Brain microvascular endothelial cell (primary cell): ENCODE measurements at places on chromosomes 7 and 10.
A peak's percentile ranks its signal among the peaks of the same experiment; 100 is the strongest.

DNA sequence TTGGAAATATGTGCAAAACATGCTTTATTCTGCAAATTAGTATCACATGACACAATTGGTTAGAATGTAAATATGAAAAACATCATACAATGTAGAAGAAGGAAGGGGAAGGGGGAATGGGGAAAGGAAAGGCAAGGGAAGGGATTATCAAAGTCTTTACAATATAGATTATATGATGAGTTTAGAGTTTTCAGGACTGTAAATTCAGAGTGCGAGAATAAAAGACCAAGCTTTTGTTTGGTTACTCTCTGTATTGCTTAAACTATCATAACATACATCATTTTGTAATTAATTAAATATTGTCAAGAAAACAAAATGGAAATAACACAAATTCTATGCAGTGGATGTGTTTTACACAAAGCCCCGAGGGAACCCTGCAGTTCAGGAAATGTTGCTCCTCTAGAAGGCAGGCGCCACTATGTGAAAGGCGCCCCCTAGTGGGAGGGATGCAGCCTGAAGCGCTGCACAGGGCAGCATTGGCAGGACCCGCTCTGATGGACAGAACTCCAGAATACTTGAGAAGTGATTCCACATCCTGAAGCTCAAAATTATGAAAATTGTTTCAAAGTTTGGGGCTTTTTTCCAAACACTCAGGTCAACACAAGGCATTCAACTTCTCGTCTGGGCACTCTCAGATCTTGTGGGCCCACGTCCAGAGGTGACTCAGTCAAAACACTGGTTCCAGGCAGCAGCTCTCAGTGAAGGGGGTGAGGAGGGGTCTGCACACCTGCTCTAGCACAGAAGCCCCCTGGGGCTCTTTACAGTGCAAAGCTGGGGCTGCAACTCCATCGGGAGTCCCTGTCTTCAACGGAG, 31.6 kb upstream of the TMEM254 start:
- peak; percentile 77 for DNase-seq

GRCh38 chr7:142481548-142481947, 223.7 kb upstream of the PRSS58 start:
- DNase-seq = peak; percentile 39

DNA sequence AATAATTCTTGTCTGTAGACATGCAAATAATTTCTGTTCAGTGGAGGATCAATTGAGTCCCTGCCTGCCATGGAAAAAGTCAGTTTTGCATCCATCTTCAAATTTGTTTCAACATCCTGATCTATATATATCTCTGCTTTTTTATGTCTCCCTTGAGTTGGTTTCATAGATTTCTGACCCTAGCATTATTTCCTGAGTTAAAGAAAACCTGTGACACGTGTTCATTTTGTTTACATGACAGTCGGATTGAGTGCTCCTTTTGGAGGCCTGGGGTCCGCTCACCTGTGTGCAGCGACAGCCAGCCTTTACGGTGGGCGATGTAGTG, 674 bp downstream of the MRPS24 start:
- DNase-seq = no peak

DNA sequence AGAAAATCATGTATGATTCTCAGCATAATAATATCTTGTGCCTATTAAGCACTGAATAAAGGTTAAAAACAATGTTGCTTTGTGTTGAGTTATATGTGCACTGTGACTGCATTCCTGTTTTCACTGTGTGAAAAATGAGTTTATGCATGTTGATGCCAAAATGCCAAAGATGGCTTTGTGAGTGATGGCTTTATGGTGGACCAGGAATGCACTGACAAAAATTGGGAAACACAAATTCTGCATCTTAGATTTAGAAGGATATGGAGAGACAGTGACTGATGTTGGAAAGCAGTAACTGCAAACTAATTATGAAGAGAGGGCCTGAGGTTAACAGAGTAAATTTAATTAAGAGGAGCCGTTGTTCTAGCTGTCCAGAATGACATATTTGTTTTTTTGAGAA, 440.4 kb downstream of the KIF20B start:
- no peak for DNase-seq

DNA sequence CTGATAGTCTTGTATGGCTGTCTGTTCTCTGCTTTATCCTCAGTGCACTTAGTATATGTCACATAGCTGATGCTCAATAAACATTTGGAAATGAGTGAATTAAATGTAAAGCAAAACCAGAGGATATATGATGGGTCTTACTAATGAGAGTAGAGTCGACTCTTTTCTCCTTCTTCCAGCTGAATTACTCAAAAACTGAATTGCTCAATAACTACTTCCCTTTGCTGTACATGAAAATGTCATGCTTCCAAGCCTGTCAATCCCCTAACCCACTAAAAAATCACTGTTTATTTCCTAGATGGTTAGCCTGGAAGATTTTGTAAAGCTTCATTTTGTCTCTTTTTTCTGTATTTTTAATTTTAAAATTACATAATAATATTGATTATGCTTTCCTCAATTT, 88.0 kb downstream of the OR13A1 start:
- DNase-seq = no peak

DNA sequence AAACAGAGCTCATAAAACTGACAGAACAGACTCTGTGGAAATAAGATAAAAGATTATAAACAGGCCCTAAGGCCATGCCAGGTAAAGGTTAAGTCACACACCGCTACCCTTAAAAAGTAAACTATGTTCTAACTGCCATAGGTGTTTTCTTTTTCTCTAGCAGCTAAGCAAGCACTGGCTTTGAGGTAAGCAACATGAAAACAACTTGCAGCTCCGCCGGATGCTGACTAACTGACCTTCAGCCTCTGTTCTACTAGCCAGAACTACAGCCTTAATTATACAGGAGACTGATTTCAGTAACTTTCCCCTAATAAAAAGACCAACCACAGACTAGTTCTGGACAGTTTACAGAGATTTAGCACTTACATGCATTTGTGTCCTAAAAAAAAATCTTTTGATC, 708.3 kb downstream of the CCSER2 start:
- DNase-seq = no peak

GRCh38 chr10:124917428-124918190, 24.3 kb upstream of the ZRANB1 start:
- peak; percentile 44 for DNase-seq

DNA sequence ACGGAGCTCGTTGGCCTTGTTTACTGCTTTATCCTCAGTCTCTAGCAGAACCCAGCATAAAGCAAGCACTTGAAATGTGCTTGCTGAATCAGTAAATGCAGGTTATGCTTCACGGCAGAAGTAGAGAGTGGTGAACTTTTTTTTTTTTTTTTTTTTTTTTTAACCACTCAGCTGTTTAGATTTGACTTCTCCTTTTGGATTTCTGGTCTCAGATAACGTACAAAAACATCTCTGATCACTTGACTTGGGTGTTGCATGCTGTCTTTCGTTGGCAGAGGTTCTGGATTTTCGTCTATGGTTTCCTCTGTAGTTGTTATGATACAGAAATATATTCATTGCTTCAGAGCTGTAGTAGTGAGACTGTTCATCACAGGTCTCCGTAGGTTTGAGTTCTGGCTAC, 242.5 kb upstream of the HABP2 start:
- no peak for DNase-seq

DNA sequence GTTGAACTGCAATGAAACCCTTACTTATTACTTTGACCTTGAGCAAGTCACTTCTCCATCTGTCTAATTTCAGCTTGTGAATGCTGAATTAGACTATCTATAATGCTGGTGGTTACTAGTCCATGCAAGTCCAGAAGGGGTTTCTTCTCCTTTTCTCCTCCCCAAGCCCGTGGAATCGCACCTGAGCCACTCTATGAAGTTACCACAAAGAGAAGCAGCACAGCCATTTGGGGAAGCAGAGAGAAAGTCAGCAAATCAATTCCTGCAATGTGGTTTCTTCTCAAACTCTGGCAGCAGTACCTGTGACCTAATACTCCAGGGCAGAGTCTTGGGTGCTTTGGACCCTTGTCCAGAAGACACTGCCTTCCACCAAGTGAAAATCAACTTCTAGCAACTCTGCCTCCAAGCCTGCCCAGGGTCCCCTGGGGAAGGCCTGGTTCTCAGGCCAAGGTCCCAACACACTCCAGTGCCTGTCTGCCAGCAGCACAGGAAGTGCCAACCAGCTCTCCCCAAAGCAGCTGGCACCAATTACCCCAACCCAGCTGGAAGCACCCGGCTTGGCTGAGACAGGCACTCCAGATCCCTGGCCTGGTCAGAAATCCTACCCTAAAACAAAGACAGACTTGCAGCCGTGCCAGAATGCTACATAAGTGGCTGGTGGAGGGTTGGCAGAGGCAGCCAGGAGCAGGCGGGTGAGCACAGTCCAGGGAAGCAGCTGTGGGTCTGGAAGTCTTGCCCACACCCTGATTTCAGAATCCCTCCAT, 200.3 kb downstream of the LSM5 start:
- no peak for DNase-seq

- no peak for DNase-seq
Measured at GRCh38 chr10:32446536-32447406, 831 bp downstream of the CCDC7 start.

DNA sequence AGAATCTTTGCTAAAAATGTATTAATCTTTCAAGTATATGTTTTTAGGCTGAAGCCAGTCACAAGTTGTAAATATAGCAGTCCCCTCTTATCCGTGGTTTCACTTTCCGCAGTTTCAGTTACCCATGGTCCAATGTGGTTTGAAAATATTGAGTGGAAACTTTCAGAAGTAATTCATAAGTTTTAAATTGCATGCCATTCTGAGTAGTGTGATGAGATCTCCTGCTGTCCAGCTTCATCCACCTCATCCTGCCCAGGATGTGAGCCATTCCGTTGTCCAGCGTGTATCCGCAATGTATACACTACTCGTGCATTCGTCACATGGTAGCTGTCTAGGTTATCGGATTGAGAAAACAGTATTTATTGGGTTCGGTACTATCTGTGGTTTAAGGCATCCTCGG, 12.2 kb downstream of the PDCD4 start:
- peak; percentile 84 for DNase-seq

- DNase-seq = no peak
Measured at GRCh38 chr7:34807548-34808340, 149.7 kb downstream of the NPSR1 start.

- DNase-seq = no peak
Measured at GRCh38 chr10:73865459-73866442, 8.6 kb downstream of the CAMK2G start.

DNA sequence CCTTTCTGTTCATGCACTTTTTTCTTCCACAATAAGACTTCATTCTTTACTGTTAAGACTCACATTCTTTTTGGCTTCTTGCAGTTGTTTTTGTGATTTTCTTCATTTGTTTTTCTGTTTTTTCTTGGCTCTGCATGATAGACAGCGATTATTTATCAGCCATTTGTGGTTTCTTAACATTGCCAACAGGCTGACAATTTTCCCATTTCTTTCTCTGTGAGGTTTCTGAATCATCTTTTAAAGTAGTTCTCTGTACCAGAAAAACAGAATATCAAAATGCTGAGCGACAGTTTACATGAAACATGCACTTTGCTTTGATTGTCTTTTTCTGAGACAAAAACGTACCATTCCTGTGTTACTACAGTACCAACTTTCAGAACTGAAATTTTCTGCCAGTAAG, 334.2 kb upstream of the MAGI2 start:
- no peak for DNase-seq

DNA sequence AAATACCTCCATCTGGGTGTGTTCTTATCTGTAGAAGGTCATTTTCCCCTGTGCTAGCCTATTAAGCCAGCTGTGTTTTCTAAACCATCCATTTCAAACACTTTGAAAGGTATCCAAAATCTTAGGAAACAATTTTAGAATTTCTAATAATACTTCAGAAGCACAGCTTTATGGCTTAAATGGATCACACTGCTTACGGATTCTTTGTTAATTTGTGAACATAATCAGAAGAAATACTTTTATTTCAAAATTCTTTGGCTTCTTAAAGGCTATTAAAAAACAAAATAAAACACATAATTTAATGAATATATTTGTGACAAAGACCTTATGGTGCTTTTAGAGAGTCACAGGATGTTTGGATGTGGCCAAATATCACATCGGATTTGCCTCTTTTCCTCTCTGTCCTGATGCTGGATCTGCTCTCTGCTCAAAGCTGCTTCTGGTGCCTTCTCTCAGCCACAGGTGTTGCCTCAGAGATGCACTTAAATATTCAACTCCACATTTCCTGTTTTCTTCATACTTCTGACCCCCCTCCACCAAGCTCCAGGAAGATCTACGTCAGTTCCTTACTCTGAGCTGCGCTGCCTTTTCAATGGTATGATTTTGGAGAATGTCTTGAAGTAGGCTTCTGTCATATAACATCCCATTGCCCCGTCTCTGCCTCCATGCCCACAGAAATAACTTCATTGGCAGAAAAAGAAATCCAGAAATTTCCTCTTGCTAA, 230.6 kb downstream of the MLLT10 start:
- no peak for DNase-seq

DNA sequence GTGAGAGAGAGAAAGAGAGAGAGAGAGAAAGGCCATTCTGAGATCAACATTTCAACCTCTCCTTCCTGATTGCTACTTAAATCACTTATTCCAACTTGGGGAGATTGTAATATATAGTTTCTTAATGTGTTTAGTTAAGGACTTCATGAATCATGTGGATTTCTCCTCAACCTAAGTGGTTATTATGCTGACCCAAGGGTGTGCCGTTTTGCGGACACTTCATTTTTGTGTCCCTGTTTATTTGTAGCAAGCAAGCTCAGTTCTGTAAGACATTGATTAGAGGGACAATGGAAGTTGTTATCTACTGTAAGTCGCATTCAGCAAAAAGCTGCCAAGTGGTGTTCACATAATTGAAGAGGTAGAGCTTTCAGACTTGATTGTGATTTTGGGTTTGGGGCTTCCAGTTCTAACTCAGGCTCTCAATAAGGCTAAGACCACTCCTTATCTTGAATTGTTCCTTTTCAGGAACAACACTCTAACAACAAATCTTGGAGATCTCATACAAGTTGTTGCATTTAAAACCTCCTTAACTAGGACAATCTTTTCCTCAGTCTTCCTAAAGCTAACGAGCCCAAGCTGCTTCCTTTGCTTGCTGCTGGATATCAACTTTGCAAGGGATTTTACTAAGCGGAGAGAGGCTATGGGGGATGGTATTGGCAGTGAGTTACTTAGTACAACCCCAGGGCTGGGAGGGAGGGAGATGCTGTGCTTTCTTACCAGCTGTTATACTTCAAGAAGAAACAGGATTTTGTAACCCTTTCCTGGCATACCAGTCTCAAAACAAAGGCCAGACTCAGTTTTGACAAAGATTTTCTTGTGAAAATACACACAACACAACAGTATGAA, 19.8 kb upstream of the COL1A2 start:
- DNase-seq = peak; percentile 94

- DNase-seq = peak; percentile 25
Measured at GRCh38 chr10:28910956-28911355, 233.6 kb downstream of the BAMBI start.

- no peak for DNase-seq
Measured at GRCh38 chr7:167090-167855, 25.1 kb upstream of the FAM20C start.

DNA sequence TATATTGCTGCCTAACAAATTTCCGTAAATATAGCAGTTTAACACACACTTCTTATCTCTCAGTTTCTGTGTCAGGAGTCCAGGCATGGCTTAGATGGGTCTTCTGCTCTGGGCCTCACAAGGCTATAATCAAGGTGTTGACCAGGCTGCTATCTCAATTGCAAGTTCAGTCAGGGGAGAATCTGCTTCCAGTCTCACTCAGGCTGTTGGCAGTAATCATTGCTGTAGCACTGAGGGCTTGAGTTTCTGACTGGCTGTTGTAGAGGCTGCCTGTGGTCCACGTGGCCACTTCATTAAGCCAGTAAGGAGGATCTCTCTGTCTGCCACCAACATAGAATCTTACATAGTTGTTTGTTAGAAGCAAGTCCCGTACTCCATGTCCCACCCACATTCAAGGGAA, 138.4 kb downstream of the ST7 start:
- no peak for DNase-seq
